ENCODE measurements at places on chromosomes 6 and 20.

GRCh38 chr6:157019733-157020132 lies 242.6 kb downstream of the ARID1B start:
- no peak for DNase-seq

- DNase-seq = no peak
Observed at GRCh38 chr6:158793432-158793831, 25.7 kb downstream of the EZR start.

DNA sequence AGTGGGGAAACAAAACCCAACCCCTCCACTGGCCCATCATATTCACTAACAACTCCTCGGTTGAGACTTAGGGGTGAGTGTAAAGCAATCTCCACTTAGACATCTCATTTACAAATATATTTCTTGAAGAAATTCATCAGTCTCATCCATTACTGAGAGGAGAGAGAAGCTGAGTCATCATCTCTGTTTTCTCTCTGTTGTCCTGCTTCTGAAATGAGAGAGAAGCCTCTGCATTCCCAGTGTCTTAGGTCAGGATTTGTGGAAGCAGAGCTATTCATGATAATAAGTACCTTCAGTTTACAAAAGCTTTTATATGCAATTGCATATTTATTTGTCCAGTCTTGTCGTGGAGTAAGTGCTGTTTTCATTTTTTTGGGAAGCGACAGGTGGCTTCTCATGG lies 879 bp downstream of the MEP1A start:
- no peak for DNase-seq

DNA sequence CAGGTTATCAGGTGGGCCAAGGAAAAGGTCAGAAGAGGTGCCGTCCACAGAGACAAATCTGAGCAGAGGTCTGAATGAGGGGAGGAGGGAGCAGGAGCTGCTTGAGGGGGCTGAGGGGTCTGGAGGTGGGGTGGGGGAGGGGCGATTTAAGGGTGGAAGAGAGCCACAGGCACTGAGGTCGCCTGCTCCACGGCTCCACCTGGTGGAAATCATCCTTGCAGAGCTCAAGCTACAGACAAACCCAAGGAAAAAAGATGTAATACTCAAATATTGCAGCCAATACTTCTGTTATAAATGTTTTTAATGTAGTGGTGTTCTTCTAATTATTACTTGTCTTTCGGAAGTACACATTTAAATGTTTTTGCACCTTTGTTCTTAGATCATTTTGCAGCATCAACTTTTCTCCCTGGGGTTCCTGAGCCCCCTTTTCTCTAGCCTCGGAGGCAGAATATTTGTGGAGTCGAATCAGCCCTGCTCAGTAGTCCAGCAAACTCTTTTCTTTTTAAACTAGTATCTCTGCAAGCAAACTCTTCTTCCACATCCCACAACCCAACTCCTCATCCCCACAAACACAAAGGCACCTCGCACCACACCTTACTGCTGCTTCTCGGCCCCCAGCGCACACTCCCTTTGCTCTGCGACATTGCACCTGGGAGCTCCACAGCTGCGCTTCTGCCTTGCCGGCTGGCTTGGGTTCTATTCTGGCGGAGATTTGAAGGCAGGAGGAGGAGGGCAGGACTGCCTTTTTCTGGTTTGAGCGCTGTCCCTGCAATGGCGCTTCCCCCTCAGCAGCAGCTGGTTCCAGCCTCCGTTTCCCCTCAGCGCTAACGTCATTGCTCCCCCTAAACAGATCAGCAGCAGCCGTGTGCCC lies 51.0 kb upstream of the TFAP2A start:
- DNase-seq = no peak

All from stimulated activated CD4-positive, alpha-beta T cell treated with anti-CD3 and anti-CD28 coated beads, Interleukin-1b, Interleukin-23, amount 100 ng/mL, for 1 hour (primary cell).